ENCODE measurements at places on chromosomes 11 and 22.

DNA sequence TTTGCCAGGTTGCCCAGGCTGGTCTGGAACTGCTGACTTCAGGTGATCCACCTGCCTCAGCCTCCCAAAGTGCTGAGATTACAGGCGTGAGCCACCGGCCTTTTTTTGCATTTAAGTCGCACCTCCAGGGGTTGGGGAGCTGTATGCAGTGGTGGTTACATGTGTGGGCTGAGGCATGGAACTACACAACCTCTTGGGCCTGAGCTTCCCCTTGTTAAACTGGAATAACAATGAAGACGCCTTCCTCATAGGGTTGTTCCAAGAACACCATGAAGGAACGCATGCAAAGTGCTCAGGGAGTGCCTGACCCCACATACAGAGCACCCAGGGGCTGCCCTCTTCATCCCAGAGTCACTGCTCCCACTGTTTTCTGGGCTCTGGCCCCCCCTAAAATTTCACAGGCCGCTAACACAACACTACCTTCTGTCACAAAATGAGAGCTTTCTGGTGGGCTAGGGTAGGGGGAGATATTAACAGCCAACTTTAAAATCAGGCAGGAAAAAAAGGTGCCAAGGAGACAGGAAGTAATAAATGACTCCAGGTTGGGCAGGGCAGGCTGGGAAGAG lies 1.3 kb upstream of the FAM118A start:
- no peak for DNase-seq

GRCh38 chr22:45882881-45883810 lies 93.8 kb downstream of the WNT7B start:
- DNase-seq: no peak

- no peak for DNase-seq
Observed at GRCh38 chr11:1534682-1535081, 37.4 kb downstream of the DUSP8 start.

GRCh38 chr11:61187505-61188130 lies 15.7 kb upstream of the PGA3 start:
- DNase-seq: no peak

DNA sequence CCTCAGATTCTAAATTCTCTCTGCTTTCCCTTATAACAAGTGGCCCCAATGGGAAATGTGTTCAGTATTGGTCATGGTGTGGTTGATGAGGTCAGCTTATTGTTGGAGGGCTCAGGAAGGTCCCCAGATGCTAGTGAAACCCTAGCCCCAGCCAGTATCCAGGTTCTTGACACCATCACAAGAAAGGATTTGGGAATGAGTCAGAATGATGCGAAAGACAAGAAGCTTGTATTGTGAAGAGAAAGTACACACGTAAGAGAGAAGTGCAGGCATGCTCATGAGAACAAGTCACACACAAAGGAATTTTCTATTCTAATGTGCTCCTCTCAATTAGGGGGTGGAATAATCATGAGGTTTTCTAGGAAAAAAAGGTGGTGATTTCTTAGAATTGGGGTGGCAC lies 34.9 kb upstream of the TRPC6 start:
- peak; percentile 93 for DNase-seq

GRCh38 chr11:112811783-112812182 lies 149.4 kb upstream of the NCAM1 start:
- DNase-seq: no peak

DNA sequence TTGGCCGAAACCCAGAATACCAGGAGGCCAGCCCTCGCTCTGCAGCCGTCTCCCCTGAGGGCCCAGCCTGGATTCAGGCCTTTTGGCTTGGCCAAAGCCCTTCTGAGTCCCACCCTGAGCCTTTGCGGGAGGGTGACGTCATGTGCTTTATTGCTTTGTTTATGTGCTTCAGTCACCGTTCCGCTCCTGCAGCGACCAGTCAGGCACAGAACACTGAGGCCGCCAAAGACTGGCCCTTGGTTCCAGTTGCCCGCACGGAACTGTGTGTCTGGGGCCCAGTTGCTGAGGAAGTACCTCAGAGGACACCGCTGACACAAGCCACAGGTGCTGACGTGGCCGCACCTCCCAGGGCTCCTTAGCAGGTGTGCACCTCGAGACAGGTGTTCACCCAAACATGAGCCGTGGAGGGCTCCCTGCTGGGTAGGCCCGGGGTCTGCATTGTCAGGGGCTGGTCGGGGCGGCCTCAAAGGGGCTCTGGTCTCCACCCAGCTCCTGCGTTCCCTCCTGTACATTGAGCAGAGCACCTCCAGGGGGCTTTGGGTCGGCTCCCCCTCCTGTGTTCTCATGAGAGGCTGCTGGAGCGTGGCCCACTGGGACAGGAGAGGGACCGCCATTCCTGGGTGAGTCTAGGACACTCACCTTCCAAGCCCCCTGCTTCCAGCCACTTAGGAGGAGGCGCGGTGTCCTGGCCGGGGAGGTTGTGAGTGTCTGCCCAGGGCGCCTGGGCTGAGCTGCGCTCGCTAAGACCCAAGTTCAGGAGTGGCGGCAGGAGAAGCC lies 376.8 kb downstream of the TBC1D22A start:
- no peak for DNase-seq

DNA sequence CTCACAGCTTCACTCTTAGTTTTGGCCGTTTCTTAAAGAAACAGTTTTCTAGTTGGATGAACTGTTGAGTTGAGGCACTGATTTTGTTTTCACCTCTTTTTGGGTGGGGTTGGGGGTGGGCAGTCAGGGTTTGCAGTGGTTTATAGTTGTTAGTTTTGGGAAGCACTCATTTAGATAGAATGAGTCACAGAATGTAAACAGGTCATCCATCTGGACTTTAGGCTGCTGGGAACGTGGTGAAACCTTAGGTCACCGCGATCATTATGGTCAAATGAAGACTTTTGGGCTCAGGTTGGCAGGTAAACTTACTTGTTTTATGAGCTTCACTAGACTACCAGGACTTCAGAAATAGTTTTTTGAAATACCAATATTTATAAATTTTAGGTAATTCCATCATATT lies 48.4 kb downstream of the CSTPP1 start:
- DNase-seq: no peak

GRCh38 chr11:58905721-58906547 lies 33.4 kb upstream of the GLYATL1 start:
- peak; percentile 31 for DNase-seq

DNA sequence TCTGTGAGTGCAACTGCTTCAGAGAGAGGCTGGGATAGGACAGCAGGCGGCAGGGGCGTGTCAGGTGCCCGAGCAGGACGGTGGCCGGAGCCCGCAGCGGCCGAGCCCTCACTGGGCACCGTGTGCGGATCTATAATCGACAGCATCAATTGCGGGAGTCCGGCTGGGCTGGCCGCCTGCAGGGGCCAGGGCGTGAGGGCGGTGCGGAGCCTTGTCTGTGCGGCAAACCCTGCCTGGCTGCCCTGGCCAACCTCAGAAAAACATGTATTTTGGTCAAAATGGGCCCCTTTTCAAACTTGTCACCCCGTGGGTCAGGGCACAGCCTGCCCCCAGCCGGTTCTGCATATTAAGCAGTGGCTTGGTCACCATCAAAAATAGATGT lies 91.3 kb upstream of the KCNQ1OT1 start:
- no peak for DNase-seq

DNA sequence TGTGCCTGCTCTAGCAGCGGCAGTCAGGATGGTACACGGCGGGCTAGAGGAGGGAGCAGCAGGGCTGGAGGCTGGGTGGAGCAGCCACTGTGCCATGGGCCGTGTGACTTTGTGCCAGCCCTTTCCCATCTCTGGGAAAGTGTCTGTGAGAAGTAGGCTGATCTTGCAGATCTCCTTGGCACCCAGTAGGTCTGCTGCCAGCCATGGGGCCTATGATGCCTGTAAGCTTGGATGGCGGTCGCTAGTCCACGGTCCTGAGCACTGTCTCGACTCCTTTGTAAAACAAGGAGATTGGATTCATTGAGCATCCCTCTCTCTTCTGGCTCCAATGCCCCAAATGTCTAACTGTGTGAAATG lies 22.6 kb downstream of the AMPD3 start:
- DNase-seq: no peak

DNA sequence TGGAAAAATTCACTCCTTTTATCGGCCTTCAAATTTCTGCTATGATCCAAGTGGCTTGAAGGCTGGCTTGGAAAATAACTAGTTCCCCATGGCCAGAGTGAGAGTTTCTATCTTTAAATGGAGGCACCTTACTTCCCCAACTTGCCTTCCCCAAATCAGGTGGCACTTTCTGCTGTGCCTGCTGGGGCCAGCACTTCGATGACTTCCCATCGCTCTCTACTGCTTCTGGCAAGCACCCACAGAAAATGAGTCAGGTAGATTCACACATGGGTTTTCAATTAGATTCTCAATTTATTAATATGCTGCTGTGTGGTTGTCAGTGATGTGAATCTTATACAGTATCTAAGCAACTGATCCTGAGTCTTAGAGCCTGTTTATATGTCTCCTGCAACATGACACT lies 398.8 kb upstream of the RAG2 start:
- DNase-seq: no peak

DNA sequence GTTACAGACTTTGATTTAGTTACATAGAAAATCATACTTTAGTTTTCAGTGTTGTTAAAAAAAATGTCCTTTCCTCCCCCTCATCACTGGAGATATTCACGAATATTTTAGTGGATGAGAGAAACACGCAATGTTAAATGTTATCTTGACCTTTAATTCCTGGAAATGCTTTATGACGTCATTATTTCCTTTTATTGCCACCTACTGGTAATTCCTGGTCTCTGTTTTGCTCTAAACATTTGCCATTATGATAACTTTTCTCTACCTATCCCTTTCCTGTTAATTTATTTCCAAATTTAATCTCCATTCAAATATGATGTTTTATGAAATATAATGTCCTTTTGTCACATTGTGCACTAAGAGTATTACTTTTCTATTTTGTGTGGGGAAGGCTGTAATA lies 770.6 kb downstream of the FAM181B start:
- no peak for DNase-seq

DNA sequence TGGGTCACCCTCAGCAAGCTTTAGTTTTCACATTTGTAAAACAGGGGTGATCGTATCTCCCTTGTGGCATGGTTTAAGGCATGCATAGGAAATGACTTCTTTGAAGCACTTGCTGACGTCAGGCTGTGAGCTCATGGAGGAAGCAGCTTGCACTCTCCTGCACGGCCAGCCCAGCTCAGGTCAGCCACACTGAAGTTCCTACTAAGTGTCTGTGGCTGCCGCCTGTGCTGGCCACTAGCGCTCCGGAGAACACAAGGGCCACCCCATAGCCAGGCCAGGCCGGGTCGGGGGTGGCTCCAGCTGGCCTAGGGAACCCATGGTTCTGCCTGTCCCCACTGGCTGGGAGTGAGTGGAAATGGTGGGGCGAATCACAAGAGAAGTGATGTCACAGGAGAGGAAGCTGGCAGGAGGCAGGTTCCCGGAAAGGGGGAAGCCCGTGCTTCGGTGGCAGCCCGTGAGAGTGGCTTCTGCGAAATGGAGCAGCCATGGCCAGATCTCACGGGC lies 28.2 kb downstream of the KCTD17 start:
- no peak for DNase-seq

GRCh38 chr11:83033371-83033770 lies 38.3 kb downstream of the RAB30 start:
- no peak for DNase-seq

DNA sequence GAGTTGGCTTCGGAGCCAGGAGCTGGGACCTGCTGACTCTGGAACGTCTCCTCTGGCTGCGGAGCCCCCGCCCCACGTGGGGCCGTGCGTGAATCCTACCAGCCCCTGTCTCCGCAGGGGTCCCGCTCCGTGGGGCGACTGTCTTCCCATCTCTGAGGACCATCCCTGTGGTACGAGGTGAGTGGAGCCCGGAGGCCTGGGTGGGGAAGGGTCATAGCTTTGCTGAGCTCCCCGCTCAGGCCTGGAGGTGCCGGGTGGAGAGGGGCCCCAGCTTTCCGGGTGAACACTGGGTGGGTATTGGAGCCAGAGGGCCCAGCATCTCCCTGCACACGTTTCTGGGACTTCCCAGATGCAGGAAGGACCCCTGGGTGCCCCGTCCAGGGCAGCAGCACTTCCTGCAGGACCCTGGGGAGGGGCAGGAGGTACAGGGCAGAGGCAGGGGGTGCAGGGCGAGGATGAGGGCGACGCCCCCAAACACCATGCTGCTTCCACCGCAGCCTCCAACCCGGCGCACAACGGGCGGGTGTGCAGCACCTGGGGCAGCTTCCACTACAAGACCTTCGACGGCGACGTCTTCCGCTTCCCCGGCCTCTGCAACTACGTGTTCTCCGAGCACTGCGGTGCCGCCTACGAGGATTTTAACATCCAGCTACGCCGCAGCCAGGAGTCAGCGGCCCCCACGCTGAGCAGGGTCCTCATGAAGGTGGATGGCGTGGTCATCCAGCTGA lies 3.8 kb downstream of the MUC5AC start:
- DNase-seq: no peak

- no peak for DNase-seq
Observed at GRCh38 chr11:78800096-78800690, 225.5 kb upstream of the NARS2 start.

- DNase-seq: no peak
Observed at GRCh38 chr11:120289426-120289825, 35.7 kb upstream of the TLCD5 start.

GRCh38 chr11:106625566-106625965 lies 392.7 kb downstream of the GUCY1A2 start:
- no peak for DNase-seq

GRCh38 chr11:11089805-11090204 lies 232.0 kb upstream of the ZBED5 start:
- DNase-seq: no peak

- no peak for DNase-seq
Observed at GRCh38 chr11:35367491-35367890, 51.9 kb downstream of the SLC1A2 start.

DNA sequence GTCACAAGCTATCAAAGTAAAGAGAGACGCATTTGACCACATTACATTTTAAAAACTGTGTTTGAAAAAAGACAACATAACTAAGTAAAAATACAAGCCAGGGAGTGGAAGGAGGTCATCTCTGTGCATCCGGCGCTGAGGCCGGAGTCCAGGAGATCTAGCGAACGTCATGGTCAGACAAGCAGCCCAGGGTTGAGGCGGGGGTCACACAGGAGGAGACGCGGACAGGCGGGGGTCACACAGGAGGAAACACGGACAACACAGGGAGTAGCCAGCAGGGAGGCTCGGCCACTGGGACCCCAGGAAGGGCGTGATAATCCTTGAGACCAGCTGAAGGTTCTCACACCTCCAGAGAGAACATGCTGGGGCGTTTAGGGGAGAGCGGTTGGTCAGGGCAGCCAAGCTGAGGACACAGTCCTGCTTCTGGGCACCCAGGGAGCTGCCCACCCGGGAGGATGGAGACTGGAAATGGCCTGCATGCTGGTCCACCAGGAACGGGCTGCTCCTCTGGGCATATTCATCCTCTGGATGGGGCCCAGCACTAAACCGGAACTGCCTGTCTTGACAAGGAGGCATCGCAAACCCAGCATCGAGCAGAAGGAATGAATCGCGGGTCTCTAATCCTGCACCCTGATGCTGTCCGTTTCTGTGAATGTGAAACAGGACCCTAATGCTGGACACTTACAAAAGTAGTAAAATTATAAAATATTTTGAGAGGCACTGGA lies 40.9 kb upstream of the MUC5AC start:
- DNase-seq: no peak

- DNase-seq: no peak
Observed at GRCh38 chr11:128318856-128319474, 268.4 kb downstream of the ETS1 start.

GRCh38 chr22:47278655-47279054 lies 516.2 kb downstream of the TBC1D22A start:
- no peak for DNase-seq
